Activated B cell treated with CpG ODN at 0.5 μM for 24 hours (primary cell): ENCODE measurements at places on chromosomes 16 and 17.

DNA sequence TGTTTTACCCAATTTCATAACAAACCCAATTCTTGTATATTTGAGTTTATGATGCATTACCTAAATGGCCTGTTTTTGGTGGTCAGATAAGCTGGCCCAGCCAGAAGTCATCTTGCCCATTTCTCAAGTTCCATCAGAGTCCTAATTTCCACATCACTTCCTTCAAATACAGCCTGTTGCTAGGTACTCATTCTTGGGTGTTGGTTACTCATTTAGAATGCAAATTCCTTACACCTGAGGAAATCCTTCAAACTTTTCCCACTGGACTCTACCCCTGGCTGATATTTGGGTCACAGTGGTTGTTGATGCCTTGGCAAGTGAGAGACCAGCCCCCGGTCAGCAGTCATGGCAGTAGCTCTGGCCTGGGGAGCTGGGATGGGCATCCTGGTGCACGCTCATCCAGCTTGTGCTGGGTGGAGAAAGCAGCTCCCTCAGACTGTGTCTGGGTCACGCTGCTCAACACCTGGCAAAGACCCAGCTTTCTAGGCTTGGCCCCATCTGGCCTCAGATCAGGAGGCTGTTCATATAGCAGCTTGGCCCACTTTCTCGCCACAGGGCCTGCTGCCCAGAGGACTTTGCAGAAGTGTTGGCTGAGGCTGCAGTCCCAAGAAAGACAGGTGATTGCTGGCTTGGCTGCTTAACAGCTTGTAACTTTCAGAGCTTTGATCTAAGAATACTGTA is 25.8 kb downstream of the WSB1 start:
- no peak for DNase-seq

- DNase-seq, result no peak
Observed at GRCh38 chr16:15810411-15810810, 46.4 kb downstream of the MYH11 start.

DNA sequence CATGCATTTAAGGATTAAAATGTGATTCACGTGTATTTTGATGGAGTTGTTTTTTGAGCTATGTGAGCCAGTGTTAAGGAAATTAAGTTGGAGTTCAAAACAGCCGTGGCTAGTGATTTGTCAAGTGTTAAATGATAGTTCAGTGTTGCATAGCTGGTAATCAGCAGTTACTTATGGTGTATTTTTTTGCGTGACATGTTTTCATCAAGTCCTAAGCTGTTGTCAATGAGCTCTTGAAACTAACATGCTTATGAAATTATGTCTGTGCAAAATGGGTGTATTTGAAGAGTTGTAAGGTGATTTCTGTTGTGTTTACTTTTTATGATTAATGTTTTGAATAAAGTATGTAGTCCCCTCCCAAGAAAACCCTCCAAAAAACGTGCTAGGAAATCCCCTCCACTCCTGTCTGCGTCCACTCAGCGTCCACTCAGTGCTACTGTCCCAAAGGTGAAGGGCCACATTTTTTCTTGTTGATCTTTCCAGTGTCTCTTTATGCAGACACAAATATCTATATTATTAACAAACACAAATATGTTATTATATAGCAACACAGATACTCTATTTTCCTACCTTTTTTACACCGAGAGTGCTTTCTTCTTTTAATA is 30.0 kb downstream of the USP10 start:
- no peak for DNase-seq

DNA sequence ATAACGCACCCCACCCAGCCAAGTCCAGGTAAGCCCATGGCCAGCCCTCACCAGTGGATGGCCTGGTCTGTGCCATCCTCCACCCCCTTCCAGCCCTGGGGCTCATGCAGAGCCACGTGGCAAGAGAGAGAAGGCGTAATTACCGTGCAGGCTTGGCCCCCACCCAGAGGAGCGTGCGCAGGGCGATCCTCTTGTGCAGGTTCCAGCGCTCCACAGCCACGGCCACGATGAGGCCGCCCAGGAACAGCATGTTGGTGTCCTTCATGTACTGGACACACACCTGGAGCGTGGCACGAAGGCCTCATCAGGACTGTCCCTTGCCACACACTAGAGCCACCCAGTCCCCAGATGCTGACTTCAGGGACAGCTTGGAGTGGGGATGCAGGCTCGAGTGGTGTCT is 6.7 kb downstream of the SLC13A5 start:
- DNase-seq, result no peak

DNA sequence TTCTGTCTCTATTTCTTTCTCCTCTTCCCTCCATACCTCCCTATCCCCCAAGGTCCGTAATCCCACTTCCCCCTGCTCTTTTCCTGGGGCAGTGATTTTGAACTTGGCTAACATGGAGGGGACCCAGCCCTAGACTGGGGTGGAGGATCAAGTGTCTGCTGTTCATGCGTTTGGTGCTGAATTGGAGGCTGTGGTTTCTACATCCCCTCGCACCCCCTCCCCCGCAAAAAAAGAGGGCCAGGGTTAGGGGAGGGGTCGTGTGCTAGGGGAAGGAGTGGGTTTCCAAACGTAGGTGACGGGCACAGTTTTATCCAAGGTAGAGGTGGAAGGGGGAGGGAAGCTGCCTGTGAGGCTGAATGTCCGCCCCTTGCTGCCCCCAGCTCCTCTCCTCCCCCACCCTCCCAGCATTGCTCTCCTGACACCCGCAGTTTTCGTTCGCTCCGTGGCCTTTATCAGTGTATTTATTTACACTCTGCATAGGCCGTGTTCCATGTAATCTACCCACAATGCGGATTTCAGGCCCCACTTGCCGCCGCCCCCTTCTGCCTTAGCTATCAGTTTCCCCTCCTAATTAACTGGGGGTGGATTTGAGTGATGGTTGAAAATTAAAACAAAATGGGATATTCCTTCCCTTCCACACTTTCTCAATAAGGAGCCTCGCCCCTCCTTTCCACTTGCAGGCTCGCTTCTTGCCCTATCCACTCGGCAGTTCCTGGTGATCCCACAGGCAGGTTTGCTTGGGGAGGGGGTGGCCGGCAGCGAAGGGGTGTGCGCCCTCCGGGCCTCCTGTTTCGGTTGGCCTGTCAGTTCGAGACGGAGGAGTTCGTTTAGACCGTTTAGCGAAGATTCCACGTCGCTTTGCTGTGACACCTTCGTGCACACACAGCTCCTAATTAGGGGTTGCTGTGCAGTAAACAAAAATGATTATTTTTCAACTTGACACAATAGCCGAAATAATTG is 2.0 kb downstream of the GNAO1 start:
- no peak for DNase-seq

GRCh38 chr17:55273579-55274354 is 9.0 kb downstream of the HLF start:
- no peak for DNase-seq

GRCh38 chr16:2252806-2253148 is 1.4 kb upstream of the ECI1 start:
- DNase-seq, result no peak
